Memory B cell (primary cell): ENCODE measurements at places on chromosomes 16 and 17.

GRCh38 chr16:11629071-11630030 lies 38.9 kb upstream of the SNN start:
- no peak for DNase-seq

- DNase-seq = no peak
Observed at GRCh38 chr17:50637829-50638605, 3.3 kb downstream of the ABCC3 start.

- no peak for DNase-seq
Observed at GRCh38 chr16:10982465-10983150, 38.2 kb downstream of the CLEC16A start.

DNA sequence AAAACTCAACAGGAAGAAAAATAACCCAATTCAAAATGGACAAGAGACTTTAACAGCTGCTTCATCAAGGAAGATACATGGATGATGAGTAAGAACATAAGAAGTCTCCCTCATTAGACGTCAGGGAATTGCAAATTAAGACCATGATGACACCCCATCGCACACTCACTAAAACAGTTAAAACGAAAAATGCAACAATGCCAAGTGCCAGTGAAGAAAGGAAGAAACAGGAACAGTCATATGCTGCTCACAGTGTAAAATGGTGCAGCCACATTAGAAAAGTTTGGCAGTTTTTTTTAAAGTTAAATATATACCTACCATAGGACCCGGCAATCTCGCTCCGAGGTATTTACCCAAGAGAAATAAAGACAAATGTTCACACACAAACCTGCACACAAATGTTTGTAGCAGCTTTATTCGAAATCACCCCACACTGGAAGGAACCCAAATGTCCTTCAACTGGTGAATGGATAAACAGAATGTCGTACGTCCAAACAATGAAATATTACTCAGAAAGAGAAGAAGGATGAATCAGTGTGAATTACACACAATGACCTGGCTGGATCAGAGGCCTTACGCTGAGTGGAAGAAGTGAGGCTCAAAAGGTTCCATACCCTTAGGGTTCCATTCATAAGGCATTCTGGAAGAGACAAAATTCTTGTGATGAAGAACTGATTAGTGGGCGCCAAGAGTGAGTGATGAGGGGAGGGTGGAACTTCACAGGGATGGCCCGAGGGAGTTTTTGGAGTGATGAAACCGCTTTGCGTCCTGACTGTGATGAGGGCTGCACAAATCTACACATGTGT lies 110.3 kb downstream of the C16orf95 start:
- DNase-seq = no peak

GRCh38 chr17:37714897-37715296 lies 30.0 kb downstream of the HNF1B start:
- DNase-seq = no peak

DNA sequence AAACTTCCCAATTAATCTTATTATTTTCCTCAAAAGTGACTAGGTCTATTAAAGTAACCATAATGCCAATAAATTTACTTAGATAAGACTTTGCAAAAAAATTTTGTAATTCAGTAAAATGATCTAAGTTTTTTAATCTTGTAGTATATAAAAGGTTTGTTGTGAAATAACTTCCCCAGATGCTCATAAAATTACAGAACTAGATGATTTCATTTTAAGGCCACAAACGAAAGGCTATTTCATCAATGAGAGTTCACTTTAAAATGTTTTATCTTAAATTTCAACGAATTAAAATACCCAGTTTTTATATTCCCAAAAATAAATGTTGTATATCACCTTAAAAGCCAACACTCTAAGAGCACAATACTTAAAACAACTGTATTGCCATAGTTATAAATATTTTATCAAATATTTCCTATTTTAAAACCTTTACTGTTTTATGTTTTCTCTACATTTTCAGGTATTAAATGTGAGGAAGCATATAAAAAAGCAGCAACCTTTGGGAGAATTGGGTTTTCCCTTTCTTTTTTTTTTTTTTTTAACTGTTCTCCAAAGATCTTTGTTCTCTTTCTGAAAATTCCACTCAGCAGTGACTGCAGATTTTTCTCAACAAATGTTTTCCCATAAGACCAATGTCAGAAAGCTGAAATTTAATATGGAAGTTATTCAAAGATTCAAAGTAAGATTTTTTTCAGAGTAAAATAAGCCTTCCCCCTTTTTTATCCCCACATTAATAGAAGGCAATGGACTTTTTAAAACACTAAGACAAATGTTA lies 169.9 kb downstream of the CYB561 start:
- DNase-seq = no peak

- DNase-seq = no peak
Observed at GRCh38 chr17:14552306-14552705, 251.4 kb downstream of the HS3ST3B1 start.

DNA sequence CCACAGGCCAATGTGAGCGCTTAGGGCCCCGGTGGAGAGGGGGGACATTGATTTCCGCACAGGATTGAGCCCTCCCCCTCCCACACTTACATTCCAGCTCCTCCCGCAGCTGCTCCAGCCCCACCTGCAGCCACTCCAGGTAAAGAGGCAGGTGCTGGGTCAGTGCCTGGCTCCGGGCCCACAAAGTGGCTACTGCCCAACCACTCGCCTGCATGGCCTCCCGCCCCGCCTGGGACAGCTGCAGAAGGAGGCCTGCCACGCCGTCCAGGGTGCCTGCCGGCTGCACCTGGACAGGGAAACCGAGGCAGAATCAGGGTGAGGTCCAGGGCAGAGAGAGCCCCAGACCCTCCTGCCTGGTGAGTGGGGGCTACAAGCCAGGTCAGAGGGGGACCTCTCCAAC lies 46.3 kb downstream of the RMI2 start:
- DNase-seq = no peak

GRCh38 chr17:39026980-39027451 lies 59.8 kb upstream of the FBXO47 start:
- no peak for DNase-seq

DNA sequence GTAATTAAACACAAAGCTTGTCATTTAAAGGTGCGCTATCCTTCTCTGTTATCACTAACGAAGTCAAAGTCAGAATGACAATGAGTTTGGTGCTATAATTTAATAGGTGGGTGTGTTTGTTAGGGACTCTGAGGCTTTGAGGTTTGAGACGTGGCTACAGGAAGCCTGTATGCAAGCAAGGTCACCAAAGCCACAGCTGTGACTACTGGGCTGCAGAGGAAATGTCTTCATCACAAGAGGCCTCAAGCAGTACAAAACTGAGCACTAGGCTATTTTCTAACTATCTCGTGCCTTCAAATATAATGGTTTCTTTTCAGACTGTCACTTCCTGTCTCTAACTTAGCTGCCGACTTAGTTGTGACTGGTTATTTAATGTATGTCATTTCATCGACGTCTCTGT lies 141.2 kb downstream of the AATF start:
- DNase-seq = no peak

GRCh38 chr17:62819511-62820221 lies 11.6 kb upstream of the MARCHF10 start:
- no peak for DNase-seq

DNA sequence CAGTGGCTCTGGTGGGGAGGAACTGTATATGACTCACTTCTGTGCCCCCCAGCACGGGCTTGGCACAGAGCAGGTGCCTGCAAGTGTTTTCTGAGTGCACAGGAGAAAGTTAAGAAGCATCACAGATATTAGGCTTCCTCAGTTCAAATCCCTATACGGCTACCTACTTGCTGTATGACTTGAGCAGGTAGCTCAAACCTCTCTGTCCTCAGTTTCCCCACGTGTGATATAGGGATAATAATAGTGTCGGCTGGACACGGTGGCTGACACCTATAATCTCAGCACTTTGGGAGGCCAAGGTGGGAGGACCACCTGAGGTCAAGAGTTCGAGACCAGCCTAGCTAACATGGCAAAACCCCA lies 95.7 kb downstream of the C16orf78 start:
- DNase-seq = no peak
